ENCODE measurements at places on chromosomes 4 and X. TPM values are rescaled to one million over a fixed set of nuclear protein-coding genes. Genes with fewer than 3 reads are reported as not detected.

The MAGEA6 gene
- total RNA-seq = 187 TPM

The TKTL1 gene
- not detected for total RNA-seq

The JAKMIP1 gene
- total RNA-seq = not detected

The GASK1B gene
- total RNA-seq = 11.7 TPM

The CYBB gene
- 0.11 TPM for total RNA-seq

The USP17L21 gene
- total RNA-seq = not detected

The MAGEA12 gene
- total RNA-seq = 153 TPM
